ENCODE measurements at places on chromosomes 4 and X. TPM values are rescaled to one million over a fixed set of nuclear protein-coding genes. Genes with fewer than 3 reads are reported as not detected.

The MEPE gene
- total RNA-seq: not detected

The DCUN1D4 gene
- 36.2 TPM for total RNA-seq

The HTN1 gene
- total RNA-seq: not detected

The NPY1R gene
- not detected for total RNA-seq

The ODAPH gene
- not detected for total RNA-seq

The S100G gene
- total RNA-seq: not detected

The AMOT gene
- total RNA-seq: 1.4 TPM

The NHS gene
- 0.36 TPM for total RNA-seq

The GAGE13 gene
- not detected for total RNA-seq

DNA sequence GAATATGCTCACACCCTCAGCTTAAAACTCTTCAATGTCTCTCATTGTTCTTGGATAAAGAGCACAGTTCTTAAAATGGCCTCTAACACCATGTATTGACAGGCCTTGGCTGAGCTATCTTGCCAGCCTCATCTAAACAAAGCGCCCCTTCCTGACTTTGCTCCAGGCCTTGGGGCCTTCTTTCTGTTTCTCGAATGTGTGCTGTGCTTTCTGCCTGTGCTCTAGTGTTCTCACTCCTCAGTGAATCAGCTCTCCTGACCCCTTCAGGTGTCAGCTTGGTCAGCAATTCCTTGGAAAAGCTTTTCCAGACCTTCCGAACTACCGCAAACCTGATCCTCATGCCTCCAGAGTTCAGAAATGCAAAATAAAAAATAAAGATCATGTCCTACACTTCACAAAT is 346.3 kb upstream of the FSTL5 start:
- DNase-seq: no peak
- H3K27me3 ChIP-seq: no peaks in the 10 kb centered on the region
- no peaks in the 10 kb centered on the region for H3K4me1 ChIP-seq
- H3K4me3 ChIP-seq: no peak overlapping the region

GRCh38 chr4:16579866-16580265 is 318.6 kb downstream of the LDB2 start:
- no peaks in the 10 kb centered on the region for H3K36me3 ChIP-seq
- H3K4me1 ChIP-seq: no peaks in the 10 kb centered on the region
- no peak for DNase-seq
- no peak overlapping the region for H3K4me3 ChIP-seq
- no peak overlapping the region for H3K27ac ChIP-seq

DNA sequence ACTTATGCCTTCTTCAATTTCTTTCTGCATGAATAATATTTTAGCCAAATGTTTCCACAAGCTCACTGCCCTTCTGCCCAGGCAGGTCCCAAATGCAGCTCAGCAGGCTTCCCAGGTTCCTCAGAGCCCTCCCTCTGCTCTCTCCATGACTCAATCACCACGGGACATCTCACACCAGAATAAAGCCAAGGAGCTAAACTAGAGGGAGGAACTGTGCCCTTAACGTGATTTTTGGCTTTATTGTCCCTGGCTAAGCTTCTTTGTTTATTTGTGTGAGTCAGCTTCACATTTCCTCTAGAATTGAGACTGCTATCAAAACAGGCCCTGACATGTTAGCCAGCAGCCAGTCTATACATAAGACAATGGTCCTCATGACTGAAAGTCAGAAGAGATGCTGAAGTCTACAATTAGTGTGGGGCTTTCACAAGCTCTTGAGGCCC is 186.4 kb upstream of the GALNT7 start:
- H3K36me3 ChIP-seq: no peaks in the 10 kb centered on the region
- H3K4me1 ChIP-seq: no peaks in the 10 kb centered on the region
- no peak overlapping the region for H3K4me3 ChIP-seq
- no peak overlapping the region for H3K27ac ChIP-seq
- H3K27me3 ChIP-seq: no peaks in the 10 kb centered on the region
- no peak for DNase-seq

DNA sequence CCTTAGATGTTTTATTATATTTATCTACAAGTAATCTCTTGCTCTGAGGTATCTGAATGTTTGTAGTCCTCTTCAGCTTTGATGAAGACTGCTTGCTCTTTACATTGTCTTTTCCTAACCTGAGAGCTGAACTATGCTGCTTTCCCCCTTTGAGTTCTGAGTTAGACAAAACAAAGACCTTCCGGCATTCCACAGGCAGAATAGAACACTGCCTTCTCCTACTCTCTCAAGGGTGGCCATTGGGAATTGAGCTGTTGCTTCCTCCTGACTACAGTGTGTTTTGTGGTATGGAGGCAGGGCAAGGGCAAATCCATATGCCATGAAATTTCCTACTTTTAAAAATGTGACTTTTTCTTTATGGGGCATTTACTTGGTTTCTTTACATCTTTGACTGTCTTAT is 841.0 kb downstream of the FAM133A start:
- no peak overlapping the region for H3K4me3 ChIP-seq
- DNase-seq: no peak
- no peak overlapping the region for H3K27ac ChIP-seq

GRCh38 chr4:35673137-35673536 is 571.2 kb downstream of the ARAP2 start:
- no peak for DNase-seq
- no peak overlapping the region for H3K27ac ChIP-seq
- no peak overlapping the region for H3K4me3 ChIP-seq

- no peaks in the 10 kb centered on the region for H3K36me3 ChIP-seq
- H3K4me1 ChIP-seq: peaks cover 6% of the 10 kb centered on the region
- no peak overlapping the region for H3K4me3 ChIP-seq
These were observed 107.3 kb downstream of the ADRA2C start for GRCh38 chr4:3873408-3874027.

DNA sequence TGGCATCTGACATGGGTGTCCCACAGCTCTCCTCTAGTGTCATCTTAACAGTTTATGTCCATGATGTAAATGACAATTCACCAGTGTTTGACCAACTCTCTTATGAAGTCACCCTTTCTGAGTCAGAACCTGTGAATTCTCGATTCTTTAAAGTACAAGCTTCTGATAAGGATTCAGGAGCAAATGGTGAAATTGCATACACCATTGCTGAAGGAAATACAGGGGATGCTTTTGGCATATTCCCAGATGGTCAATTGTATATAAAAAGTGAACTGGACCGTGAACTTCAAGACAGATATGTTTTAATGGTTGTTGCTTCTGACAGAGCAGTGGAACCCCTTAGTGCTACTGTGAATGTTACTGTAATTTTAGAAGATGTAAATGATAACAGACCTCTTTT is 4.6 kb downstream of the FAT4 start:
- no peak overlapping the region for H3K4me3 ChIP-seq
- no peak overlapping the region for H3K27ac ChIP-seq
- H3K36me3 ChIP-seq: no peaks in the 10 kb centered on the region

GRCh38 chr4:6470502-6471306 is 1.7 kb downstream of the PPP2R2C start:
- H3K27me3 ChIP-seq: peaks cover 34% of the 10 kb centered on the region
- no peak overlapping the region for H3K4me3 ChIP-seq
- H3K4me1 ChIP-seq: peaks cover 8% of the 10 kb centered on the region
- no peak overlapping the region for H3K27ac ChIP-seq
- DNase-seq: no peak

DNA sequence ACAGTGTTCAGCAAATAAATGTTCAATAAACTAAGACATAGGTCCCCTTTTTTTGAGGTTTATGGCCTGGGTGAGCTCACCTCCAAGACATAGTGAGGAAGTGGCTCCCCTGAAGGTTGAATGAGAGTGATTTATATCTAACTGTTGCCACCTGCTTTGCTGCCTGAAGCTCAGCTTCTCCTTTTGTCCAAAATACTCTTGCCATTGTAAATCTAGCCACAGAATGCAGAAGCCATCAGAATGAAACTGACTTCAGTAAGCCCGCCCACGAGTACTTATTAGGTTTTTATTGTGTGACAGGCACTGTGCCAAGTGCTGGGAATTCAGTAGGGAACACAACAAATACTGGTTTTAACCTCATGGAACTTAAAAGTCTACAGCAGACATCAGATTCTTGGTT is 18.0 kb downstream of the SPINK2 start:
- H3K27ac ChIP-seq: no peak overlapping the region
- H3K36me3 ChIP-seq: no peaks in the 10 kb centered on the region
- peaks cover 12% of the 10 kb centered on the region for H3K4me1 ChIP-seq
- DNase-seq: no peak
- H3K4me3 ChIP-seq: no peak overlapping the region

GRCh38 chrX:7568130-7568529 is 274.8 kb upstream of the VCX start:
- H3K27ac ChIP-seq: no peak overlapping the region
- H3K4me1 ChIP-seq: no peaks in the 10 kb centered on the region
- no peaks in the 10 kb centered on the region for H3K36me3 ChIP-seq
- H3K27me3 ChIP-seq: no peaks in the 10 kb centered on the region
- DNase-seq: no peak

DNA sequence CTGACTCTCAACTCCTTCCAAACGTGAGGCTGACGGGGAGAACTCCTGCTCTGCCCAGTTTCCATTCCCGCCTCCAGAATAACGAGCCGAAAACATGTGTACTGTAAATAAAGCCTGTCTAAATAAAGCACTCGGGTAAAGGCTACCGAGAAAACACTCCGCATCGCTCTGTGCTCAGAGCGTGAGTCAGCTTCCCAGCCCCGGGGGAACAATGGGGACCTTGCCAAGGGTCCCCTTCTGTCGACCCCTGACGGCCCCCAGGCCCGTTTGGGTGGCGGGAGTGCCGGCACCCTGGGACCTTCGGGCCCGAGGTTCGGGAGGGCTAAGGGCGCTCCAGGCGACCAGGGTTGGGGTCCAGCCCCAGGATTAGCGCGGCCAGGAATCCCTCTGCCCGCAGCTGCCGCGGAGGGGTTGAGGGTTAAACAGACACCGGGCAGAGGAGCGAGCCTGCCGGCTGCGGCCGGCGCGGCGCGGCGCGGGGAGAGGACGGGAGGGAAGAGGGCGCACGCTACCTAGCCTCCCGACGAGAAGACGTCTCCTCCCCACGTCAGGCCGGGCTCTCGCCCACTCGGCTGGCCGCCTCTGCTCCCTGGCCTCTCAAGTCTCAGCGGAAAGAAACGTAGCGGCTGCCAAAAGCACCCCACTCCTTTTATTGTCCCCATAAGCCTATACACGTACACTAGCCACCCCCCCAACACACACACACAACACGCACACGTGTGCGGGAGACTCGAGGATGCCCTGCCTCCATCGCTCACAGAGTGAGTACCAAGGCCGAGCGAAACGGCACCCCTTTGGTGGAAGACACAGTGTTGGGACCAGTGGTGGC is 85.5 kb downstream of the BCOR start:
- H3K27me3 ChIP-seq: peaks cover 5% of the 10 kb centered on the region
- no peak overlapping the region for H3K27ac ChIP-seq
- no peaks in the 10 kb centered on the region for H3K36me3 ChIP-seq
- DNase-seq: no peak

- peaks cover 49% of the 10 kb centered on the region for H3K4me1 ChIP-seq
- no peak overlapping the region for H3K27ac ChIP-seq
- no peaks in the 10 kb centered on the region for H3K27me3 ChIP-seq
- H3K4me3 ChIP-seq: no peak overlapping the region
- H3K36me3 ChIP-seq: no peaks in the 10 kb centered on the region
- peak; percentile 65 for DNase-seq
These were observed 16.3 kb upstream of the IDS start for GRCh38 chrX:149521438-149521837.

- no peaks in the 10 kb centered on the region for H3K36me3 ChIP-seq
- DNase-seq: no peak
- H3K4me1 ChIP-seq: no peaks in the 10 kb centered on the region
- H3K4me3 ChIP-seq: no peak overlapping the region
- no peak overlapping the region for H3K27ac ChIP-seq
These were observed 604.2 kb downstream of the EPHA5 start for GRCh38 chr4:65066106-65066505.

DNA sequence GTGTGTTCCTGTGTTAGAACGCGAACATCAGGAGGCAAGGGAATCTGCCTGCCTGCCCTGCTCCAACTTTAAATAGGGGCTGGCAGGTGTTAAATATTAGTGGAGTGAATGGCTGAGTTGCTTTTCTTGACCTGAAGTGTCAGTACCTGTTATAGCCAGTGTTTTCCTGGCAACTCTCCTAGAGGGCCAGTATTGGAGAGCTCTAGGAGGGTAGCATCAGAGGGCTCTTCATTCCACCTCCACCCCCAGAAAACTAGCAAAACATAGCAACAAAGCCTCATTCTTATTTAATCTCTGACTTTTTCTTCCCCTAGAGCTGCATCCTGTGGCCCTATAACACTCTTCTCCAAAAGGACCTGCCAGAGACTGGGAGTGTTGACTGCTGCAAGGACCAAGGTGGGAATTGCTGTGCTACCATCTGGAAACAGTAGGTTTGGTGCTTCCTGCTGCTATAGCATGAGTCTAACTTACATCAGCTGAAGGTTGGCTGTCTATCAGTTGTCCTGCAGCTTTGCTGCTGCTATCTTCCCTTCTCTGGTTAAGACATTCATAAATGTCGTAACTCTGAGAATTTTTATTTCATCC is 33.5 kb downstream of the SGMS2 start:
- DNase-seq: no peak
- no peaks in the 10 kb centered on the region for H3K4me1 ChIP-seq
- no peak overlapping the region for H3K27ac ChIP-seq
- H3K4me3 ChIP-seq: no peak overlapping the region
- peaks cover 5% of the 10 kb centered on the region for H3K27me3 ChIP-seq

- DNase-seq: no peak
- no peaks in the 10 kb centered on the region for H3K27me3 ChIP-seq
- H3K36me3 ChIP-seq: no peaks in the 10 kb centered on the region
- no peak overlapping the region for H3K4me3 ChIP-seq
- H3K4me1 ChIP-seq: no peaks in the 10 kb centered on the region
These were observed 47.3 kb downstream of the KCNIP4 start for GRCh38 chr4:21901281-21901680.

DNA sequence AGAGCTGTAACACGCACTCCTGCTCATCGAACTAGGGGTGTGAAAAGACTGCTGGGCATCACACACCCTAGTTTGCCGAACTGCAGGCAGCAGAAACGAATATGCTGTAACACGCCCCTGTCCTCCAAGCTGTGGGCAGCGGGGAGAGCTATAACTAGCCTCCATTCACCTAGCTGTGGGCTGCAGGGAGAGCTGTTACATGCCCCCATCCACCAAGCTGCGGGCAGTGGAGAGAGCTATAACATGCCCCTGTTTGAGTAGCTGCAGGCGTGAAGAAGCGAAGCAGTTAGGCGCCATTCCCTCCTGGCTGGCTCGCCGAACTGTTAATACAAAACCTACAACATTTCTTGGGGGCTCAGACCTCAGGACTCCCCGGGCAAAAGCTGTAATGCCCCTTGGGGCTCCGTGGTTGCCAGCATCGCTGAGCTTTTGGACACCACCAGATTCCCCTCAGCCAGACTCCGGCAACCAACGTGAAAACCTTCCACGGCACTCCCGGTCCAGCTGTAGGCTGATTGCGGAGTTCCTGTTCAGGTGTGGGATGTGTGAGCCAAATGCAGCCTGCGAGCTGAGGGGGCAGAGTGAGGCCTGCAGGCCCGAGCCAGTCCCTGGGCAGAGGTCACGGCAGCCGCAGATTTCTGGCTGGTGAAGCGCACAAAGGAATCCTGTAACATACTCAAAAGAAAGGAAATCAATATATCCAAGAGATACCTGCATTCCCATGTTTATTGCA is 41.1 kb upstream of the ANKRD17 start:
- DNase-seq: no peak
- H3K27me3 ChIP-seq: no peaks in the 10 kb centered on the region
- H3K27ac ChIP-seq: no peak overlapping the region
- no peak overlapping the region for H3K4me3 ChIP-seq
- no peaks in the 10 kb centered on the region for H3K36me3 ChIP-seq

All from CD4-positive, alpha-beta T cell (primary cell).